ENCODE measurements at places on chromosomes 5 and 9.

DNA sequence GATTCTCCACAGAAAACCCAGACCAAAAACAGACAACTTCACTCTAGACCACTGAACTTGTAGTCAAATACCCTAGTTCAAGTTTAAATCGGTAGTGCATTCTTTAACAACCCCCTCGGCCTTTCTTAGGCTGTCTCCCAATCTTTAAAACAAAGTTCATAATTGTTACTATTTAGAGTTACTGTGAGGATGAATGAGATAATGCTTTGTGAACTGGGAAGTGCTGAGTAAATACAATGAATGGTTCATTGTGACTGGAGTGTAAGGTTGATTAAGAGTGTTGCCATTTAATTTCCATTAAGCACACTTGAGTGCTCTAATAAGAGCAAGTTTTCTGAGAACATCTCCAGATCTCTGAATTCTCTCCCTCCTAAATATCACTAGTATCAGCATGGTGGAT, 228.8 kb upstream of the PIK3R1 start:
- no peak for DNase-seq

- no peak for DNase-seq
Measured at GRCh38 chr9:70020991-70021571, 22.6 kb upstream of the MAMDC2 start.

DNA sequence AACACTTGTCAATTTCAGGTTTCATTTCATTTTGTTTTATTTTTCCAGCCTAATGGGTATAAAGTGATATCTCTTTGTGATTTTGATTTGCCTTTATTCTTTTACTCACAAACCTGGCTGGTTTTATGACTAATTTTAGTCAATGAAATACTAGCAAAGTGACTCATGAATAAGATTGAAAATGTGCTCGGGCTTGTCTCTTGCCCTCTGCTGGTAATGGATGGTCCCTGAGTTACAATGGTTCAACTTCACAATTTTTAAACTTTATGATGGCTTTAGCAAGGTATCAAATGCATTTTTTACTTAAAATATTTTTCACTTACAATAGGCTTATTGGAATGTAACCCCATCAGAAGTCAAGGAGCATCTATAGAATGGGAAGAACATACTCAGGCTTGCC, 431.4 kb upstream of the CCNG1 start:
- no peak for DNase-seq

DNA sequence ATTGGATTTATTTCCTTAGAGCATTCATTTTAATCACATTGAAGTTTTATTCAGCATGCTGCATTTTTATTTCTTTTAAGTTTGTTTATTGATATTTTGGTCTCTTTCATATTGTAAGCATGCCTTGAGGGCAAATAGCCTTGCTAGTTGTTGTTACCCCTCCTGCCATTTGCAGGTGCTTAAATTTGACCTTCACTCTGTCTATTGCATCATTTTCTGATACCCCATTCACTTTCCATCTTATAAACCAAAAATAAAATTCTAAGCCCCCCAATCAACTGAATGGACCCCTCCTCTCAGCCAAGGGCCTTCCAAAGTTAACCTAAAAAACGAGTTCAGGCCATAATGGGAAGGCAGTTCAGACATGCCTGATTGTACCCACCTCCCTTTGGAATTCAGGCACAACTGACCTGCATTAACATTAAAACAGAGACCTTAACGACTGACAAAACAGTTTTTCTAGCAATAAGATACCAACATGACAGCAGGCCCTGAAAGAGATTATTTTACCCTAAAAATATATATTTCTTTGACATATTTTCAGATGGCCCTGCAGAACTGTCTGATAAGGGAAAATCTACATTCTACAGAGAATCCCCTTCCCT, 32.1 kb downstream of the TARS1 start:
- no peak for DNase-seq

GRCh38 chr5:92633875-92634487, 947.0 kb downstream of the NR2F1-AS1 start:
- no peak for DNase-seq

All from stimulated activated CD4-positive, alpha-beta T cell treated with anti-CD3 and anti-CD28 coated beads, Interleukin-12 subunit alpha, Interleukin-12 subunit beta, amount 100 ng/mL, for 24 hours (primary cell).